ENCODE measurements at places on chromosomes 5 and 9.
A peak's percentile ranks its signal among the peaks of the same experiment; 100 is the strongest.

GRCh38 chr5:5387777-5388176 is 34.7 kb upstream of the ICE1 start:
- DNase-seq, result no peak

DNA sequence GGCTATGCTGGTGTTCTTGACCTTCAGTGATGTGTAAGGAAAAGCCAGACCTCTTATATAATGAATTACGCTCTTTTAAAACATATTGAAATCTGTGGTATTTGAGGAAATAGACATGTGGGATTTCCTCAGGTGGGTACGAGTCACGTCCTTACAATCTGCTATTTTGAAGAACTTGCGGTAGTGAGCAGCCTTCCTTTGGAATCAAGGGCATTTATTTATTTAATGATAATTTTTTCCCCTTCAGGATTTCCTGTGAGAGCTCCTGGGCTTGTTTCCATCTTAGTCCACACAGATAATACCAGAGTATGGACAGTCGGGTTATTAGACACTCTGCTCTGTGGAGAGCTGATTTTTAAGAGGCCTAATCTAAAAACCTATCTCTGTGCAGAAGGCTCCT is 167.9 kb downstream of the ARHGEF28 start:
- no peak for DNase-seq

DNA sequence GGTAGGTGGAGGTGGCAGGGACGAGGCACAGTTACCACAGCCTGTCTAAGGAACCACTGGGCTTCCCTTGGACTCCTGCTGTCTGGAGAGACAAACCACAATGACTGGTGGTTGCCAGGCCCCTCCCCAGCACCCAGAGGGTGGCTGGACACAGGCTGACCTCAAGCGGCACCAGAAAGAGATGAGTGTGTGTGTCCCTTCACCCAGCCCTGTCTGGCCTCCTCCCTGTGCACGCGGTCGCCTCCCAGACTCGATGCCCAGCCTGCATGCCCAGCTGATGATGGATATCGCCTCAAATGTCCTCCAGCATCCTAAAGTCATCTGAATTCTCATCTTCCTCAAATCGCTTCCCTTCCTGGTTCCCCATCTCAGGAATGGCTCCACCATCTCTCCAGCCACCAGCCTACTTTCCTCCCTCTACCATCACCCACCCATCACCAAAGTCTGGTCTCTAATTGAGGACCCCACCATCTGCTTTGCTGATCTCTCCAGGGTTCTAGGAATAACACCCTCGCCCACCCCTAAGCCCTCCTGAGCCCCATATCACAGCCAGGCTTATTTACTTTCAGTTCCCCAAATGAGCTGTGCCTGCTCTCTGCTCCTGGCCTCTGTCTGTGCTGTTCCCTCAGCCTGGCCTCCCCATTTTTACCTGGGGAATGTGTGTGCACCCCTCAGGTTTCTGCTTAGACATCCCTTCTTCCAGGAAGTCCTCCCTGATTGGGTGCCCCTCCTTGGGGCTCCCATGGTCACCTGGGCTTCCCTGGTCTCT is 52.5 kb upstream of the GGTA1 start:
- no peak for DNase-seq

- DNase-seq, result peak; percentile 74
These were observed 277.2 kb upstream of the SLC24A2 start for GRCh38 chr9:20065796-20066700.

DNA sequence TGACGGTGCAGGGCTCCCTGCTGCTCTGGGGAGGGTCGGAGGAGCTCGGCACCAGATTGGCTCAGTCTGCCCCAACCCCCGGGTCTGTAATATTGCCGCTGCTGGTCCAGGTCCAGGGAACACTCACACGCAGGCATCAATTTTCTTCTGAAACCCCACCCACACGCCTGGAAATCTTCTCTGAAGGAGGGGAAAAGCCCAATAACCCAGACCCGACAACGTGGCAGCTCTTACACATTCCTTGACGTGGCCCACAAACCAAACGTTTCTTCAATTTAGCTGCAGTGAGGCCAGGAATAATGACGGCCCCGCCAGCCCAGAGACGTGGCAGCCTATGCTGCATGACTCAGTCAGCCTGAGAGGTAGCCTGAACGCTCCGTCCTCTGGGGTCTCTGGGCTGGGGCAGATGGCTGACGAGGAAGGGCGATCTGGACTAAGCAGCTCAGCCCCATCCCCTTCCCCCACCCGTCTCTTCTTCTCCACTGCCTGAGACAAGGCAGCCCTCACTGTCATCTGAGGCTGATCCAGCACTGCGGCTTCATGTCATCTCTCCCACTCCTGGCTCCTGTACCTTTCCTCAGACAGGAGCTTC is 9.9 kb upstream of the SPARC start:
- peak; percentile 71 for DNase-seq

GRCh38 chr5:36607114-36607571 is 737 bp downstream of the SLC1A3 start:
- DNase-seq, result peak; percentile 70

DNA sequence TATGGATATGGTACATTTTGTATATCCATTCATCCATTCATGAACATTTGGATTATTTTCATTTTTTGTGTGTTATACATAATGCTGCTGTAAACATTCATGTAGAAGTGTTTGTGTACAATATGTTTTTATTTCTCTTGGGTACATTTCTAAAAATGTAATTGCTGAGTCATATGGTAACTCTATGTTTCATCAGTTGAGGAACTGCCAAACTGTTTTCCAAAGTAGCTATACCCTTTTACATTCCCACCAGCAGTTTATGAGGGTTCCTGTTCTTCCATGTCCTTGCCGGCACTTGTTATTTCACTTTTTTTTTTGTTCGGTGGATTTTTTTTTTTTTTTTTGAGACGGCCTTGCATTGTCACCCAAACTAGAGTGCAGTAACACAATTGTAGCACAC is 54.0 kb upstream of the MCCC2 start:
- no peak for DNase-seq

- no peak for DNase-seq
These were observed 379.3 kb downstream of the KDM4C start for GRCh38 chr9:7137040-7137439.

DNA sequence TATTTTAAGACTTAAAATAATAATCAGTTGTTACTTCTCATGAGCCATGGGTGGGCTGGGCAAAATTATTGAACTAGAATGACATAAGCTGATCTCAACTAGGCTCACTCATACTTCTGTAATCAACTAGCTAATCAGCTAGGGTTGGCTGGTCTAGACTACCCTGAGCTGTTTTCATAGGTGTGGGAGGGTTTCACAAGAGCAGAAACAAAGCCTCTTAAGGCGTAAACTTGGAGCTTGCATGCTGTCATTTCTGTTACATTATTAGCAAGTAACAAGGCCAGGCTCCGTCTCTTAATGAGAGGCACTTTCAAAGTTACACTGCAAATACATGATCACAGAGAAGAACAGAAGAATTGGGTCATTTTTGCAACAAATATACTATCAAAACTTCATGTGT is 57.2 kb upstream of the GHR start:
- no peak for DNase-seq

DNA sequence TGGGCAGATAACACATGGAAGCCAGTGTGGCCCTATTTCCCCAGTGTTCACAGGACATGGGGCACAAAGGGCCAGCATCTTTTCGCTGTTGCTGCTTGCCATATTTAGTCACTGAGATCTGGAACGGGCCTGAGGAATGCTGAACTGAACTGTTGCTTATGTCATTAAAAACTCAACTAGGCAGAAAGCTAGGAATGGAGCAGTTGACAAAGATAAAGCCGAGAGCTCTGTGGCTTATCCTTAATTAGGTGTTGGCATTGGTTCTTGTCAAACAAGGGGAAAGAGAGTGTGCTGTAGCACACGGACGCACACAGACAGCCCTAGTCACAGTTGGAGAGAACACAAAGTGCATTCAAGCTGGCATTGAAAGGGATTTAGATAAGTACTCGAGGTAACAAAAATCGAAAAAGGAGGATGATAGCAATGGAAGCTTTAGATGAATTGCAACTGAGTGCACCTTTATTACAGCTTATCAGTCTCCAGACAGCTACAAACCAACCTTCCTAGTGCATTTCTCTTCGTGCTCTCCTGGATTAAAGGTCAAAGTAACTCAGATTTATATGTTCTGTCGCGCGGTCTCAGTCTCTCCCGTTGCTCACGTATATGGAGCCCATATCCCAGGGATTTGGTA is 450.2 kb upstream of the ZNF608 start:
- DNase-seq, result peak; percentile 88

DNA sequence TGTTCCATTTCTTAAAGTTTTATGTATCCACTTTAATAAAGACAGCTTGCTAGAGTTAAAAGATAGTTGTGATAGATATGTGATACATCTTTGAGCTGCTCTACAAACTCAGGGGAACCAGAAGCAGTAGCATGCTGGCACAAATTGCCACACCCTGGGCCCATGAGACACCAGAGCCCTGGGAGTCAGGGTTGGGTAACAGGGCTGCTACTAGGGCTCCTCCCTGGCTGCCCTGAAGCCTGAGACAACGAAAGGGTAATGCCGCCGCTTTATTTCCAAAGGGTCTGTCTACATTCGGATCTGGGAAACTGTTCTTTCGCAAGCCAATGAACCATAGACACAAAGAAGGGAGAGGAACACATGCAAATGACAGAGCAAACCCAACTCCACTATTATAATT is 29.2 kb downstream of the PTPN3 start:
- no peak for DNase-seq

DNA sequence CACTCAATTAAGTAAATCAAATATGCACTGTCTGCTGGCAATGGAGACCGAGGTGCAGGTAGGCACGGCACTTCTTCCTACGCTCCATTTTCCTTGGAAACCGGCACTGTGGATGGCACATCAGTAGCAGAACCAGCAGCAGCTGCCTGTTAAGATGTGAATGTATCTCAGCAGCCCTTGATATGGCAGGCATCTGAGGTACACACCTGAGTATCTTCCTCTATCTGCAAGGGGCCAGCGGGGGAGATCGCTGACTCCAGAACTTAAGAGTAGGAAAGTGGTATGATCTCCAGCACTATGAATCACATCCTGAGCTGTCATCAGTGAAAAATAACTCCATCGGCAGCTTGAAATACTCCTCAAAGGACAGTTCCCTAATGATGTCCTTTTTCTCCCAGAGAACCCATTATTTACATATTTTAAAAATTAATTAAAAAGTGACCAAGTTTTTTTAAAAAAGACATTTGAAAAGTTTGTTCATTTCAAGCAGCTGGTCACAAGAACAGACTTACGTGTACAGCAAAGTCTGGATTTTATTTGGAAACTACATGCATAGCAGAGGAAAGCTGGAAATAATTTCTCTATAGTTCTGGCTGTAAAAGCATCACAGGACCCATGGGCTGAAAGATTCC is 97.1 kb downstream of the ADAMTS12 start:
- no peak for DNase-seq

Measured in NCI-H524 (cell line).